ENCODE measurements at places on chromosomes 1 and 21. TPM values are rescaled to one million over a fixed set of nuclear protein-coding genes. Genes with fewer than 3 reads are reported as not detected.
A peak's percentile ranks its signal among the peaks of the same experiment; 100 is the strongest.

DNA sequence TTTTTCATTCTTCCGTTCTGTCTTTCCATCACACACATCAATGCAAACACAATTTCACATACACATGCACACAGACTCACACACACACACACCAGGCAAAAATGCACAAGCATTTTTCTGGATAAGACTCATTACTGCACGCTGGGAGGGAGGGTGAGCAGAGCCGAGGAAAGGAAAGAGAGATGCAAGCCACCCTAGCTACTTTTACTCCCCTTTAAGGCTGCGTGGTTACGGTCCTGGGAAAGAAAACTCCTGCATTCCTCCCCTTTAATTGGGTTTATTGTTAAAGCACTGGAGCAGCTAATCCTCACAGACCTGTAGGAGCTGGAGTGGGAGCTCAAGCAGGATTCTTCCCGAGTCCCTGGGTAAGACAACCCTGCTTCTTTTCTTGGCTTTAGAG lies at the start of gene CAMK1G:
TSS of gene CAMK1G (plus strand) at position 307 of the 400 bp plus-strand sequence. CDS start 11,270 bp downstream, outside the sequence.
- no peak for DNase-seq

BRINP3 gene
- total RNA-seq = not detected

GRCh38 chr1:56052041-56052440 lies 527.3 kb downstream of the PLPP3 start:
- DNase-seq = no peak

GRCh38 chr21:46191686-46192575 lies 7.7 kb upstream of the SPATC1L start:
- DNase-seq = peak; percentile 72

GRCh38 chr1:208245185-208245705 lies 1.1 kb upstream of the PLXNA2 start:
- no peak for DNase-seq

- DNase-seq = no peak
These were observed 228.5 kb upstream of the AJAP1 start for GRCh38 chr1:4425892-4426291.

- DNase-seq = no peak
These were observed 21.3 kb downstream of the SERINC2 start for GRCh38 chr1:31434101-31434871.

- no peak for DNase-seq
These were observed 29.1 kb upstream of the PLA2G4A start for GRCh38 chr1:186799689-186800054.

Data from chondrocyte (in vitro differentiated cells).